T-cell (primary cell): ENCODE measurements at places on chromosomes 7 and 10.

GRCh38 chr7:123809471-123809870, 35.5 kb upstream of the HYAL4 start:
- DNase-seq, result no peak

DNA sequence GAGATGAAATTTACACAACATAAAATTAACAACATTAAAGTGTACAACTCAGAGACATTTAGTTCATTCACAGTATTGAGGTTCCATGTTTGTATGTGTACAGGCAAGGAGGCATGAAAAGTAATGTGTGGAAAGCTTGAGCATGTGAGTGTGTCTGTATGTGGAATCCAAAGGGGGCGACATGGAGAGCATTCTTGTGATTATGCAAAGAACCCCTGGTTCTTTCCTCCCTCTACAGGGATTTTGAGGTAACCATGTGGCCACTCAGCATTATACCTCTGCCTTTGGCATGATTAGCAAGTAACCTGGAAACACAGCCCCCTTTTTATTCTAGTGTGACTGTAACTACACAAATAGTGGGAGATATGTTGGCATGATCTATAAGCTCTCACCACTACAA, 21.0 kb downstream of the OR2F1 start:
- no peak for DNase-seq

- no peak for DNase-seq
Measured at GRCh38 chr7:96224685-96225084, 97.2 kb downstream of the SLC25A13 start.

- DNase-seq, result no peak
Measured at GRCh38 chr10:18647945-18648344, 3.4 kb downstream of the NSUN6 start.

GRCh38 chr7:55026086-55026790, 7.4 kb downstream of the EGFR start:
- no peak for DNase-seq

GRCh38 chr7:70855373-70855772, 276.6 kb upstream of the GALNT17 start:
- DNase-seq, result no peak

GRCh38 chr10:25633542-25633941, 300.5 kb upstream of the MYO3A start:
- no peak for DNase-seq

- no peak for DNase-seq
Measured at GRCh38 chr10:3420527-3421469, 248.2 kb upstream of the PITRM1 start.

DNA sequence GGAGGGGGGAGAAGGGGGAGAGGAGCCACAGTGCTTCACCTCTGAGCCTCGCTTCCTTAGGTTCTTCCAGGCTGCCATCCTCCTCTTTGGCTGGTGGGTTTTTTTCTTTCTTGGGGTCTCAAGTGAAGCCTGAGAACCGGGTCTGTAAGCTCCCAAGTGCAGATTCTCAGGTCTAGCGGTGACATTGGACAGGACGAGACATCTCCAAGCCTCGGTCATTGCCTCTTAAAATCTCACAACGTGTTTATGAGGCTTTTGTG, 817 bp upstream of the IL15RA start:
- DNase-seq, result no peak

- DNase-seq, result no peak
Measured at GRCh38 chr7:13414181-13414580, 575.3 kb downstream of the ETV1 start.

- no peak for DNase-seq
Measured at GRCh38 chr10:36367362-36367761, 725.3 kb upstream of the FZD8 start.

DNA sequence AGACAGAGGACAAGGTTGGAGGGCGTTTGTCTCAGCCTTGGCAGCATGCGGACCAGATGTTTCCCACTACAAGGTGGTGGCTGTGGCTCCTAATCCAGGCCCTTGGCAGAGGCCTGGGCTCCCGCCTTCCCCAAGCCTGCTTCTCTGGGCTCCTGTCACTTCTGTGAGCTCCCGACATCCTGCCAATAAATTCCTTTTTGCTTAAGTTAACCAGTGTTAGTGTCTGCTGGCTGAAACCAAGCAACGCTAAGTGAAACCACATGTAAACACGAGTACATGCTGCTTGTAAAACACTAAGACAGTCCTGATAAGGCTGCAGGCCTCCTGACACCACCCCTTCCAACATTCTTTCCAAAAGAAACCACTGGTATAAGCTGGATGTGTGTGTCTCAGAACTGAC, 263.6 kb upstream of the ZMIZ1 start:
- no peak for DNase-seq

GRCh38 chr7:48042636-48043035, 7.3 kb downstream of the C7orf57 start:
- DNase-seq, result no peak

DNA sequence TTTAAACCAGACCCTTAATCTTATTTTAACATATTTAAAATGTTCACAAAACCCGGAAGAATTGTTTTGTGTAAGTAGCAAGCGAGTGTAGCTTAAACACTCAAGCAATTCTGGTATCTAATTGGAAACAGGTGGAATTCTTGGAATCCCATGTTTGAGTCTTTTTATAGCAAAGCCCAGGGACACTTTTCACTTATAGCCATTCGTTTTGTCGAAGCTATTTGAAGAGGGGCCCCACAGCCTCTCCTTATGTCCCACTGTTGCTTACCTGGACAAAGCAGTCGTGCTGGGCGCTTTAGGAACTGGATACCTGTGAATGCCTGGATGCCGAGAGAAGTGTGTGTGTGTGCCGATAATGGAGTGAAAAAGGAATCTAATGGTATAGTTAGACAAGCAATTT, 3.3 kb downstream of the CUX1 start:
- DNase-seq, result no peak

DNA sequence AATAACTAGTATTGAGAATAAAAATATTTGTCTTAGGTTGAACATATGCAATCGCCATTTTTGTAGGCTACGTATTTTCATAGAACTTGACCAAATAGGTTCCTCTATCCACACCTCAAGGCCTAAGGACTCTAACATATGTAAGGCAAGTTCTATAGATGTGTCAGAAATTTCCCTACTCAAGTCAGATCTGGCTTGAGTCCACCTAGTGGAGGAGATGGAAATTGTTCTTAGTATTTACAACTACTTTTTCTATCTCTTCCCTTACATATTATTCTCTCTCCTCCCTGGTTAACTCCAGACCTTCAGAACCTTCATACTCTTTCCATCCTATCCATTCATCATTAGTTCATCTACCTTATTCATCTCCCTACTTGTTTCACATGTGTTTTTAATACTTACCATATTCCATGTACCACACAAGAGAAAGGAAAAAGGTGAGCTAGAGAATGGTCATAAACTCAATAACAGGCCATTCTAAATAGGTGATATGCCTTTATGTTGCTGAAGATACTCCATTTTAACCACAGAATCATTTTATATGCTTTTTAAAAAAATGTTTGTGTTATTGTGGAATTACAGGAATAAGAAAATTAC, 174.5 kb upstream of the HDAC9 start:
- no peak for DNase-seq

DNA sequence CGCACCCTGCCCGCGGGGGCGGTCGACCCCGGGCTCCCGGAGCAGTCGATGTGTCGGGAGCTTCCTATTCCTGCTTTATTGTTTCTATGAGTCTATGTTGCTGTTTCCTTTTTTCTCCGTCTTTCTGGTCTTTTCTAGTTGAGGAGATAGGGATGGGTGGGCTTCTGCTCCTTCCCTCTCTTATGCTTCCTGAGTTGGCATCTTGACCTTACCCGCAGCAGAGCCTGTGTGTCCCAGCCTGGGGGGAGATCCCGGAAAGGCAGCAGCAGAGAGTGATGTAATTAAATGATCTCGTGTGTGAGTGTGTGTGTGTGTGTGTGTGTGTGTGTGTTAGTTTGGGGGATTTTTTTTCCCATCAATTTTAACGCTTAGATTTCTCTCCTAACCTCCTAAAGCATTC, 486 bp upstream of the SORCS1 start:
- DNase-seq, result no peak

GRCh38 chr7:16015981-16016380, 329.5 kb upstream of the MEOX2 start:
- no peak for DNase-seq

DNA sequence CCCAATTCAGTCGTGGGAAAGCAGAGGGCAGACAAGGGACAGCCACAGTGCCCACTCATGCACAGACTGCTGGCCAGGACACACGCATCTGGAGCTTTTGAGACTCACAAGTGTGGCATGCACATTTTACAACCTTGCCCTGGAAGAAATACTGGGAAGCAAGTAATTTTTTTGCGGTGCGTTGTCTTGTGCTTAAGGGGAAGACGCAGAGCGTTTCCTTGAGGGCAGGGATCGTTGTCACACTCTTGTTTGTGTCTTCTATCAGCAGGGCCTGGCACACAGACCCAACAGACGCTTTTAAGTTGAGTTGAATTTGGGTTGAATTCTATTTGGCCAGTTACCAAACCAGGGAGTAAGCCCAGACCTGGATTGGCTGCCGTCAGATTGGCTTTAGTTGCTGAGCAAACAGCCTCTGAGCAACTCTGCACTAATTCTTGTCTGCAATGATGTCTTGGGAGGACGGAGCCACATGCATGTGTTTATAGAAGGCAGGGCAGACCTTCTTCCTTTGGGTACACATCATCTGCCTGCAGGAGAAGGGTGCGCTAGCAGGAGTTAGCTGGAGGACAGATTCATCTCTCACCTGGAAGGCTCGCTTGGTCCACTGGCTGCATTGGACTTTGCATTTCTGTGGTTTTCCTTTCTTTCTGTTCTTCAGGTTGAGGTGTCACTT, 38.4 kb downstream of the IL2RA start:
- DNase-seq, result no peak

- no peak for DNase-seq
Measured at GRCh38 chr7:120586571-120586970, 271.4 kb downstream of the TSPAN12 start.

GRCh38 chr7:131164025-131164925, 163.4 kb upstream of the MKLN1 start:
- no peak for DNase-seq

- DNase-seq, result no peak
Measured at GRCh38 chr10:78250313-78251015, 216.8 kb downstream of the RPS24 start.

DNA sequence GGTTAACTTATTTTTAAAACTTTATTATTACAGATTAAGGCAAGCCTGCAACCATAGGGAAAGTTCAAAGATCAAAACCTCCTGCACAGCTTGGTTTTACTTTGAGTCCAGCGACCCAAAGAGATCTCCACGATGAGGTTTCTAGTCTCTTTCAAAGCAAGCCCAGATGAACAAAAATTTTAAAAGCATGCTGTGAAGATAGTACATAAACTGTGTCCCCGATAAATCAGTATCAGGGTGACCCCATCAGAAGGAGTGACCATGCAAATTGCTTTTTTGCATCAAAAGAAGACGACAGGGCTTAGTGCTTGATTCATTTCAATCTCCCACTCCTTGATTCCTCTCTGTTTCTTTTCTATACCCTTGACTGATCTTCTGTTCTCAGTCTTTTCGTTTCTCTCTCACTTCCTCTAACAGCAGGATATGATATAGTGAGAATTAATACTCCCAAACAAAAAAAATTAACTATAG, 16.0 kb upstream of the DNTT start:
- DNase-seq, result no peak

- DNase-seq, result no peak
Measured at GRCh38 chr7:45367026-45367425, 207.1 kb upstream of the ADCY1 start.

- DNase-seq, result no peak
Measured at GRCh38 chr10:124105045-124105444, 11.6 kb upstream of the CHST15 start.

- DNase-seq, result peak; percentile 41
Measured at GRCh38 chr7:134327896-134328295, 11.2 kb upstream of the SLC35B4 start.

DNA sequence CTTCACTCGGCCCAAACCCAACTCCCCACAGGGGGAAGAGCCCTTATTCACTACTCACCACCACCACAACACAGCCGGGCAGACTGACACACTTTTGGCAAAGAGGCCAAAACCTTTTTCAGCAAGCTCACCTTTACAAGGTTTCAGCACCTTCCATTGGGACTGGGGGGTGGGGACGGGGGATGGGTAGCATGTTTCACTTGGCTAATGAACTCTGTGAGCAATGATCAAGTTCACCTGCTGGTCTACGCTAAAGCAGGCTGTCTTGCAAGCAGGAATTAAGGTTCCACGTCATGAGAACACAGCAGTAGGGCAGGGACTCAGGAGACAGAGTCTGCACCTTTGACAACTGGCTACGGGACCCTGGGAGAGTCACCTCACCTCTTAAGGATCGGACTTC, 7.0 kb downstream of the FAM53B start:
- no peak for DNase-seq

- no peak for DNase-seq
Measured at GRCh38 chr10:31912898-31913850, 15.5 kb downstream of the ARHGAP12 start.

DNA sequence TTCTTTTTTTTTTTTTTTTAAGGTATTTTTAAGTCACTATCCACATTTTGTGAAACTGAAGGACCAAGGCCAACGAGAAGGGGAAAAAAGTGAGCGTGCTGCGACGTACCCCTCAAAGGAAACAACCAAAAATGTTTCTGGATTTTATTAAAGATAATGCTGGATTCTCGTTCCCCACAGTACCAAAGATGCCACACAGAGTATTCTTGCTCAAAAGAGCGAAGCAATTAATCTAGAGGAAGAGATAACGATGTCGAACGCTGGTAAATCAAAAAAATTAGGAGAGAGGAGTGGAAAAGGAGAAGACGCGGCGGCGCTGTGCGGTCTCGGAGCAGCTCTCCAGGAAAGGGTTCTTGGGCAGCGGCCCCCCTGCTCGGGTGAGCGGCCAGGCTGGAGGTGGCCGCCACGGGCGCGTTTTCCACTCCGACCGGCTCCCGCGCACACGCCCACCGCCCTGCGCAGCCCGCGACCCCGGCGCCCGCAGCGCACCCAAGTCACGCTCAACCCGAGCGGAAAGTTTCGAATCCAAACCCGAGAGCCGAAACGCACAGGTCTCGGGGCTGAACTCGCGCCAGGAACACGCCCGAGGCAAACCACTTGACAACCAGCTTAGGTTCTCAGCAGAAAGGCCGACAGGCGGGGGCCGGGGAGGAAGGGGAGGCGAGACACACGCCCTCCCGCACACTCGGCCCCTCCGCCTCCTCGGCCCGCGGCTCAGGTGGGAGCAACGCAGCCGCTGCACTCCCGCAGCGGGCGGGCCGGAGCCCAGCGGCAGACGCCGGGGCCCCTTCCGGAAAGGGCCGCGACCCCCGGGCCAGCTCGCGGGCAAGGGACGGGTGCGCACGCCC, 989 bp downstream of the SRPK2 start:
- peak; percentile 51 for DNase-seq

DNA sequence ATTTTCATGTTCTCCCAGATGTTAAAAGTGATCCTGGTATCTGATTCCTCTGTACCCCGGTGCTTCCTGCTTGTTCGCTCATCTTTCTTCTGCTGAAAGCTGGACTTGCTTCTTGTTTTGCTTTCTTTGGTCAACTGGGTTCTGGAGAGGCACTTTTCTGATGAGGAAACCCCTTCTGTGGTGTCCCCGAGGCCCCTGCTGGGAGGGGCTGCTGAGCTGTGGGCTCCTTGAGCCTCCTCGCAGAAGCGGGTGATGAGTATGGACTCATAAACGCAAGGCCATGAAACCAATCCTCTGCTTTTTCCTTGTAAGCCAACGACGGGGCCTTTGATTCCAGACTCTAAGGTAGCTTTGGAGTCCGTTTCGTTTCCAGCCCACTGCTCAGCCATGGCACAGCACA, 7.8 kb downstream of the WIPI2 start:
- DNase-seq, result no peak
